HuH-7 (cell line): ENCODE measurements at places on chromosomes 5 and 9.

DNA sequence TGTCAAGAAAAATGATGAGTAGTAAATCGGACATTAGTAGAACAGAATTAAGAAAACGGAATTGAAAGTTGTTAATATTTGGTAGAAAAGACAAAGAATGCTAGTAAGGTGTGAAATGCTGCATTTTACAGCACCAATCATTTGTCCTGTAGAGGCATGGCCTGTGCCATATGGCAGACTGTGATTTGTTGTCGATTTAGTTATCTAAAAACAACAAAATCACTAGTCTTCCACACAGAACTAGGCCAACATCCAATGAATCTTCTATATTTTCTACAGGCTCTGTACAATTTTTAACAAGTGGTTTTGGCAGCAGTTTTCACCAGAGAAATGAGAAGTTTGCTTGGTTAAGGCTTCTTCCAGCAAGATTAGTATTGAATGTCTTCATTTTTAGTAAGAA is 10.4 kb downstream of the HNRNPK start:
- DNase-seq = no peak

- DNase-seq = no peak
Measured at GRCh38 chr9:132207215-132207614, 45.4 kb downstream of the NTNG2 start.

- DNase-seq = no peak
Measured at GRCh38 chr5:71767661-71768060, 48.6 kb downstream of the CARTPT start.

- no peak for DNase-seq
Measured at GRCh38 chr9:82513242-82513751, 524.7 kb downstream of the SPATA31D1 start.

- DNase-seq = no peak
Measured at GRCh38 chr9:99851500-99851822, 29.8 kb downstream of the NR4A3 start.

- DNase-seq = no peak
Measured at GRCh38 chr9:92064711-92065110, 50.5 kb downstream of the SPTLC1 start.

DNA sequence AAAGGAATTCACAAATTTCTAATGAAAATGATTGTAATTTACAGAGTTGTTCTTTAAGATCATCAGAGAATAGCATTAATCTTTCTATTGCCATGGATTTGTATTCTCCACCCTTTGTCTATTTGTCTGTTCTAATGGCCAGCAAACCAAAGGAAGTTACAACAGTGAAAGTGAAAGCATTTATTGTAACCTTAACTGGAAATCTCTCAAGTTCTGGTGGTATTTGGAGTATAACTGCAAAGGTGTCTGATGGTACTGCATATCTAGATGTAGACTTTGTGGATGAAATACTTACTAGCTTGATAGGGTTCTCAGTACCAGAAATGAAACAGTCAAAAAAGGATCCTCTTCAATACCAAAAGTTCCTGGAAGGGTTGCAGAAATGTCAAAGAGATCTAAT is 21.7 kb downstream of the RMI1 start:
- no peak for DNase-seq

DNA sequence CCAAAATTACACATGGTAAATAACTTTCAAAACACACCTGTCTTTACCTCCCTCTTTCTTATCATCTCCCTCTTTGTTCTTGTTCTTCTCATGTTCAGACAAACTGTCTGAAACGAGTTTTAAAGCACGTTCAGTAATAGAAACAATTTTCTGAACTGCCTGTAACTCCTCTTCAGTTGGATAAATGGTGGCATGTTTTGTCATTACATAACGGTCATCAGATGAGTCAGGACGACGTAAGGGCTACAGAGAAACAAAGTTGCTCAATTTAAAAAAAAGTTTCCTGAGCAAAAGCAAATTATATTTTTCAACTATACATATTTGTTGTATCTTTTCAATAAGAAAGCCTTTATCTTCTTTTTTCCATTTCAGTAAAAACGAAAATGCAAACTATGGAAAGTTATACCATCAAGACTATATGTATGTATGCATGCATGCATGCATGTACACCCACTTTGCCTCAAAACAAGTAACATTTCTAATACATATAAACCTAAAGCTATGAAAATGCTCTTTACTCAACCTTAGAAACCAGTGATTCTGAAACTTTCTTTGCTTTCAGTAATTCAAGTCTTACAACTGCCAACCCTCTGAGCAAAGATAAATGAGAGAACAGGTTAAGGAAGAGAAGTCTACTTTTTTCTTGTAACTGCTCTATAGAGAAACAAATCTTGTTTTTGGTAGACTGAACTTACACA is 56.0 kb downstream of the ZFR start:
- DNase-seq = no peak

GRCh38 chr5:479566-480319 is 36.8 kb downstream of the EXOC3 start:
- no peak for DNase-seq

GRCh38 chr5:16763211-16763610 is 146.4 kb upstream of the RETREG1 start:
- no peak for DNase-seq

GRCh38 chr9:95511952-95512708 is 4.6 kb downstream of the PTCH1 start:
- no peak for DNase-seq

- no peak for DNase-seq
Measured at GRCh38 chr5:82679660-82680059, 397.5 kb downstream of the TMEM167A start.

- no peak for DNase-seq
Measured at GRCh38 chr9:110996436-110997220, 41.6 kb downstream of the LPAR1 start.

GRCh38 chr5:68087866-68088265 is 127.7 kb upstream of the PIK3R1 start:
- no peak for DNase-seq

GRCh38 chr5:55440188-55440646 is 94.5 kb downstream of the PLPP1 start:
- DNase-seq = no peak

- DNase-seq = no peak
Measured at GRCh38 chr9:94839398-94839797, 112.9 kb downstream of the AOPEP start.

DNA sequence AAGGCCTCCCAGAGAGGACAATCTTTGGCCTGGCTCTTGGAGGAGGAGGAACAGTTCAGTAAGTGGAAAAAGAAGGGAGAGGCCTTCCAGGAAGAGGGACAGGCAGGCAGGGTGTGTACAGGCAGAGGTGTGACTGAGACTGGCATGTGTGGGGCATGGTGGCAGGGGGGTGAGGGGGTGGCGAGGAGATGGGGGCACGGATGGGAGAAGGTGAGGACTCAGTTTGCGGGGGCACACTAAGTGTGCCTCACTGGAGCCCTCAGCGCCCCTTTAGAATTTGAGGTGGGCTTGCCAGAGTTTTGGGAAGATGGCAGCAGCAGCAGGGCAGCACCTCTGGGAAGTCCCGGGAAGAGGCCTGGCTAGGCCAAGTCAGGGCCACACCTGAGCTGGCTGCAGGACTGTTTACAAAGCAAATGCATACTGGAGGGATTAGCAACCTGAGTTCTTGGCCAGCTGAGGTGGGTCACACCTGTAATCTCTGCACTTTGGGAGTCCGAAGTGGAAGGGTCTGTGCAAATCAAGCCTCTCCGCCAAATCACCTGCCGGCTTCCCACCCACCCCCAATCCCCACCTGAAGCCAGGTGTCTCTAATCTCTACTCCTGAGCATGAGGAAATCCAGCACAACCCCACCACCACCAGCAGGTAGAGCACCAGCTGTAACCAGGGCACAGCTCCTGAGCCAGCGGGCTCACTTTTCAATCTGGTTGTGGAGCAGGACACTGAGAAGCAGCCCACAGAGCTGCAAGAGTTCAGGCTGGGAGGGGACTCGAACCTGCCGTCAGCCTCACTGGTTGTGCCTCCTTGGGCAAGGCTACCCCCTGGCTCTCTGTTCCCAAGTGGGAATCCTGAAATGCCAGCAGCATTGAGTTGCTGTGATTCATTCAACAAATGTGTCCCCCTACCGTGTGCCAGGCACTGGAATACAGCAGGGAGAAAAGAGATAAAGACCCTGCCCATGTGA is 10.2 kb upstream of the GABRP start:
- DNase-seq = no peak

DNA sequence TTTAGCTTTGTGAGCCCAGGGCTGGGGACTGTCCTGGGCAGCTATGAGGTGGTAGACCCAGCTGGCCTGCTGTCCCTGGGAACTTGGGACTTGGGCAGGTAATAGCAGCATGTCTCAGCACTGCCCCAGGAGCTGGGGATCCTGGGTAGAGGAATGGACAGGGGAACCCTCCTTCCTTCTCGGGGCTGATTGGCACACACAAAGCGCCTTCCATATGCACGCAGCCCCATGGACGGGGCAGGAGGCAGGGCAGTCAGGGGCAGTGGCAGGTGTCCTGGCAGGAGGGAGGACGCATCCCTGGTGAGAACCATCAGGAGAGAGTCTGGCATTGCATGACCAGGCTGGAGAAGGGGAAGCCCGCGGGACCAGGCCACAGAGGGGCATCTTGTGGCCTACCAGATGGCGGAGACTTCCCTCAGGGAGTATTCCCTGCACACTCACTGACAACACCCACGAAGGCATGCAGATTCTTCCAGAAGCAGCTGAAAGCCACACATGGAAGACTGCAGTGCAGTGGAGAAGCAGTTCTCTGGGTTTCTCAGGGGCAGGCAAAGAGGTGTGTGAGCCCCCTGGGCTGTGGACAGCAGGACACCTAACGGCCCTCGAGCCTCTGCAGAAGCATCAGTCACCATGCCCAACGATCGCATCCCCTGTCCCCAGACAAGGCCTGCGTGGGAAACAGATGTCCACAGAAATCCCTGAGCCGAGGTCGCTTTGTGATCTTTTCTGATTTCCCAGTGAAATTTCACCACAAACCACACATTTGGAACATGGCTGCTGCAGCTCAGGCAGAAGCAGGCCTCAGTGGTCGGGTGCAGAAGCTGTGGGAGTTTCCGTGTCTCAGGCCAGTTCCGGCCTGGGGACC is 7.0 kb upstream of the NKD2 start:
- DNase-seq = no peak

GRCh38 chr9:78324682-78325081 is 27.8 kb downstream of the PSAT1 start:
- no peak for DNase-seq

- no peak for DNase-seq
Measured at GRCh38 chr9:114290561-114290986, 32.3 kb upstream of the ORM1 start.

DNA sequence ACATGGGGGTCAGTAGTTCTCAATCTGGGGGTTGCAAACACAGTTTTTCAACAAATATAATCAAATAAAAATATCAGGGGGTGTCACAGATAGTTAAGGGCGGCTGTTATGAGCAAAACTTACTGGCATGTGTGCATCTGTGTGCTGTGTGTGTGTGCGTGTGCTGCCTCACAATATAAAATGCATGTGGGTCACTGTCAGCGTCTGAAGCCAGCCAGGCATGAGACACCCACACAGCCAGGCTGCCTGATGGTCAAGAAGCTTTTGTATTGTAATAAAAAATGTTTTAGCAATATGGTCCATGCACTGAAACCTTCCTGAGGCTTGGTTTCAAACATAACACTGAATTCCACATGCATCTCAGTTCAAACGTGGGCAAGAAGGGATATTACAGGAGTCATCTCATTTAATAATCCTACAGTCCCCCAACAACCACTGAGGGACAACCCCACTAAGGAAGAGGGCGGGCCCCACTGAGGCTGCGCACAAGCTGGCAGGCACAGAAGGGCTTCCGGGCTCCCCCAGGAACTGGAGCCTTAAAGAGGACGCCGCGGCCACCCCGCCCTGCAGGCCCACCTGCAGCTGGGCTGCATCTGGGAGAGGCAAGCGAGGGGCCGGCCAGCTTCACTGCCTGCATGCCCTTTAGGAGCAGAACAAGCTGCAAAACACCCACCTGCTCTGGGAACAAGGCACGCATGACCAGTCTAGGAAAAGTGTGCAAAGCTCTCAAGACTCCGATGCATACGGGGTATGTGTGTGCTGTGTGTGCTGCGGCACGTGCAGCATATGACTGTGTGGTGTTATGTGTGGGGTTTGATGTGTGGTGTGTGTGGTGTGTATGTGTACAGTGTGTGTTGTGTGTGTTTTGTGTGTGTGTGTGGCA is 14.1 kb downstream of the SEMA4D start:
- DNase-seq = no peak

DNA sequence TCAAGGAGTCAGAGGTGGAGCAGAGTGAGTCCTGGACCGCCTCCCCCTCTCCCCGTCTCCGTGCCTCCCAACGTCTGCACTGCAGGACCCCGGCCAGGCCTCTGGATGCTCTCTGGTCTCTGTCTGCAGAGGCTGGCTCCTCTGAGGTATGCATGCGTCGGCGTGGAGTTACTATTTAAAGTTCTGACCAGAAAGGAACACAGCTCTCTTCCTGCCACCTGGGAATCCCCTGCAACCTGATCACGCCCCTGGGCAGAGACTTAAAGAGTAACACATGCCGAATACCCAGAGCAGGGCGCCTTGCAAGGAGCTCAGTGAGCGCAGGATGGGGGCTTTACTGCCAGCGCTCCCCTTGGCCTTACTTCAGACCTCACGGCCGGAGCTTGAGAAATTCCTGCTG is 16.0 kb downstream of the ANXA6 start:
- DNase-seq = no peak

GRCh38 chr9:77427256-77427927 is 220.7 kb downstream of the GNA14 start:
- DNase-seq = no peak

- no peak for DNase-seq
Measured at GRCh38 chr9:27468462-27469110, 55.5 kb upstream of the IFNK start.

- DNase-seq = no peak
Measured at GRCh38 chr9:89400403-89401116, 82.3 kb downstream of the SECISBP2 start.

DNA sequence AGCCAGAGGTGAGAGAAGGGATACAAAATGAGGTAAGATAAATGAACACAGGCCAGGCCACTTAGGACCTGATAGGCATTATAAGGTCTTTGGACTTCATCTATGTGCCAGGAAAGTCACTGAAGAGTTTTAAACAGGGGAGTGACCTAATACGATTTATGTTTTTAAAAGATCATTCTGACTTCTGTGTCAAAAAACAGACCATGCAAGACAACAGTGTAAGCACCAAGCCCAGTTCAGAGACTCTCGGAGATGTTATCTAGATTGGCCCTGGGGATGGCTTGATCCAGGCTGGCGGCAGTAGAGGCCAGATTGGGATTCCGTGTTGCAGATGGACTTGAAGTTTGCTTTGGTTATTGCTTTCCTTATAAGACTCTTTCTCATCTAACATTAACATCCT is 43.0 kb upstream of the DPYSL3 start:
- no peak for DNase-seq
